ENCODE measurements at places on chromosomes 2 and 18.

GRCh38 chr2:186059096-186059495, 320.5 kb downstream of the FSIP2 start:
- no peak for DNase-seq

- DNase-seq = no peak
Measured at GRCh38 chr2:227390468-227391256, 2.9 kb upstream of the SCYGR1 start.

DNA sequence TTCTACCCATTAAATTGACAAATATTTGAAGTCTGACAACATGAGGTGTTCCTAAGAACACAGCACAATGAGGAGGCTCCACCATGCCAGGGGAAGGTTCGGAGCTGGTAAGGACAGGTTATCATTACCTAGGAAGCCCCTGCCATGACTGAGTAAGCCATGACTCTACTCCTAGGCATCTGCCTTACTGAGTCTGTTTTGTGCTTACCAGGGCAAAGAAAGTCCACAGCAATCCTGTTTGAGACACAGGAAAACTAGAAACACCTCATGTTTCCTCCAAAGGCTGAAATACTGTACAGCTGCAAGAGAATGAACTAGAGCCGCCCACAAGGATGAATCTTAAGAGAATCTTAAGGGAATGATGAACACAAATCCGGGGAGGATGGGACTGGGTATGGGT, 11.6 kb downstream of the TGFBRAP1 start:
- no peak for DNase-seq

DNA sequence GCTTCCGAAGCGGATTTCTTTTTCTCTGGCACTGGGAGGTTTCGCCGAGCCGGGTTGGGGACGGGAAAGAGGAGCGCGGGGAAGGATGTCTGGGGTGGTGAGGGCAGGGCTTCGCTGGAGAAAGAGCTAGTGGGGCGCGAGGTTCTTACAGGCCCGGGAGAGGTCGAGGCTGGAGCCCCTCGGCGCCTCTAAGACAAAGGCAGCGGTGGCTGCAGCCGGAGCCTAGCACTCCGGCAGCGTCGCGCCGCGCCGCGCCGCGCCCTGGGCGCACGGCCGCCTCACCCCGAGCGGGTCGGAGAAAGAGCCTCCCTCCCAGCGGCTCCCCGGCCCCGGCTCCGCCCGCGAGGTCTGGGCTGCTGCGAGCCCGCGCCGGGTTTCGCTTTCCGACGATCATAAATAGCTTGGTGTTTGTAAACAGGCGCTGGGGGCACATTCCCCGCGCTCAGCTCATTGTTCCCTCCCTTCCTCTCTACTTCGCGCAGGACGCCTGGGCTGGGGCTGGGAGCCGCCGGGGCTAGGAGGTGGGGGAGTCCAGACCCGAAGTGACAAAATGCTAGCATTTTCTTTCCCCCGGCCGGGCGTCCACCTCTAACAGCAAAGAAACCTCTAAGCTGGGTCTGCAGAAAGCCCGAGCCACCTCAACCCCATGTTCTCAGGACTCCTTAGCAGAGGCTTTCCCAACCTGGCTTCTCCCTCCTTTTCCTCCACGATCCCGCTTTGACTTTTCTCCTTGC, 813 bp upstream of the MEIS1 start:
- no peak for DNase-seq

GRCh38 chr2:164427111-164427510, 194.2 kb downstream of the GRB14 start:
- DNase-seq = no peak

- no peak for DNase-seq
Measured at GRCh38 chr18:59915606-59916005, 15.8 kb downstream of the PMAIP1 start.

DNA sequence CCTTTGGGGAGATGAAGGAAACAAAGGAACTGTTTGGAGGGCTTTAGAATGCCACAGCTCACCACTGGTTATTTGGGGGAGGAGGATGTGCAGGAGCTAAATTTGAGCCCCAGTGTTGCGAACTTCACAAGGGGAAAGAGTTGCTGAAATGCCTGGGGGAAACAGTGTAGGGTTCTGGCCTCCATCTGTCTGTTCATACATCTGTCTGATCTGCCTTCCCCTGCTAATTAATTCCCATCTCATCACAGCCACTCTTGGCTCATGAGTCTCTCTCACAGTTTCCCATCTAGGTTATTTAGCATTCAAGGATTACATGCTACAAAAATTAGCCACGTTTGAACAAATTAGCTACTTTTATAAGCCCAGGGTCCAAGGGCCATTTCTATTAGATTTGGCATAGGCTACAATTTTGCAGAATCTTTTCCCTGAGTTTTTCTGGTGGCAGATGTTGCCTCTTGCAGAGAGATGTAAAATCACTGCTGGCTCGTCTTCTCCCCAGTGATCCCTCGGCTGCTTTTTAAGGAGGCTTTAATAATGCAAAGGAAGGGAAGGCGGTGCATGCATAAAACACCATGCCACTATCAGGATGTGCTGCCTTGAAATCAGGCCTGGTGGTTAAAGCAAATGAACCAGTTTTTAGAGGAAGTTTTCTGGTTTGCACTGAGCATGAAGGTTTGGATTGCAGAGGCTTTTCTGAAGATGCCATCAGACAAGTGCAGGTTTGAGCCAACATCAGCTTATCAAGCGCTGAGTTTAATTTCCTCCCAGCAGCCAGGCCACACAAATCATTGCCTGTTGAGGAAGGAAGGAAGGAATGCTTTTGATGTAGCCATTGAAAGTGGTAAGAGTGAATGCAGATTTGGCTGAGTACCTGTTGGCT, 35.0 kb downstream of the ADD2 start:
- no peak for DNase-seq

DNA sequence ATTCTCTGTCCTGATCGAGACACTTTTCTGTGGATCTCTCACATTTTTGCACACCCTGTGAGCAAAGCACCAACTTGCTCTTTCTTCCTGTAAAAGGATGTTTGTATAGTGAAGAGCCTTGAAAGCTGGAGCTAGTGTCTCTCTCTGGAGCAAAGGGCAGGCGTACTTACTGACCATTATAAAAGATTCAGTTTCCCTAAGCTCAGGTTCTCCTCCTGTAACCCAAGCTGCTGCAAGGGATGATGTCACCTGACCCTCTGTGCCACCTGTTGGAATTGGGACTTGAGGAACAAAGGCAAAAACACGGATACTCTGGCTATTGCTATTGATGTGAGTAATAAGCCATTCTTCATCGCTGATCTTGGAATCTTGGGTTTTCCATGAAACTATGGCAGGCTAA, 52.6 kb upstream of the NEMP2 start:
- no peak for DNase-seq

DNA sequence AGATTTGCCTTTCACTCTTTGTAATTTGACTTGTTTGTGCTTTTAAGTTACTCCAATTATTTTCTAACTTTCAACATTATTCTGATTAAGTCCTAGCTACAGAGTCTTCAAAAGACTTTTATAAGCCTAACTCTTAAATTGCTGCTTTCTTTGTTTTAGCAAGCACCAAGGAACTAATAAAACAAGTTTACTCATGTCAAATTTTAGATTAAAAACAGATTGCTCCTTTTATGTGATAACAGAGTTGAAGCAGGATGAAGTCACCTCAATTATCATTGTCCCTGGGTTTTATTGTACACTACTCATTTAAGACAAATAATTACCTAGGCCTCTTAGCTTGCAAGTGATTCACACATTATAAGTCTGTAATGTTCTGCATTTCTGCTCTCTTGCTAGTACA, 678.4 kb downstream of the ERBB4 start:
- no peak for DNase-seq

DNA sequence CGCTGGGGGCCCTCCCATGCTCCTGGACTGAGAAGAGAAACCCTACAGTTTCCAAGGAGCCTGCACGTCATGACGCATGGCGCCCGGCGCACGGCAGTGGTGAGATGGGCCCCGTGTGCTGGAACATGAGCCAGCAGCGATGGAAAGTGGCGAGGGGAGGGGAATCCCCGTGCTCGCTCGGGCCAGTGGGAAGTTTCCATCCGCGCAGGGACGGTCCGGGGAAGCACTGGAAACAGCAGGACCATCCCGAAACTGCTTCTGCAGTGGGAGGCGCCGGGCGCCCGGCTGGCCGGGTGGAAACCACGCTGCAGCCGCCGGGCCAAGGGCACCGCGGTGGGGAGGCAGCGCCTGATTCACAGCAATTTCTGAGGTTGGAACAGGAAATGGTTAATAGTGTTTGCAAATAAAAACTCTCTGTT, 4.9 kb upstream of the PDCD1 start:
- no peak for DNase-seq

- peak; percentile 0 for DNase-seq
Measured at GRCh38 chr18:65093346-65093745, 657.5 kb upstream of the CDH7 start.

GRCh38 chr2:134097740-134098139, 156.1 kb upstream of the MGAT5 start:
- no peak for DNase-seq

DNA sequence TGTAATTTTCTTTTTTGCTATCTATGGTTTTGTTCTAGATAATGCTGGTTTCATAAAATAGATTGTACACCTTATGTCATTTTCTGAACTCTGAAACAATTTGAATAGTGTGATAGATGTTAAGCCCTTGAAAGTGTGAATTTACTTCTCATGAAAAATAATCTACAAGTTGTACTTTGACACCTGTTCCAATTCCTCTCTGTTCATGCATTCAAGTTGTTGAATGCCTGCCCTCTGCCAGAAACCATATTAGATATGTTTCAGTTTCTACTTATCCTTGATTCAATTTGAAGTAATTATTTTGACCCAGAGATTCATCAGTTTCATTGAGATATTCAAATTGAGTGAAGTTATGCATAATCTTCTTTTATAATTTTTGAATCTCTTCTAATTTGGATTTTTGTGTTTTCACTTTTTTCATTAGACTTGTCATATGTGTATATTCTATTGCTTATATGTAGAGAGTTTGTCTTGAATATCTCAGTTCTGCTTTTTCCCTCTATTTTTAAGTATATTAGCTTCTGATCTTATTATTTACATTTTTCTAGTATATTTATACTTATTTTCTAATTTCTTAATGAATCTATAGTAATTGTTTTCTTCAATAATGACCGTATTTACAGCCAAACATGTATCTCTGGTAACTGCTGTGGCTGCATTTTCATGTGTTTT, 143.3 kb upstream of the TACR1 start:
- DNase-seq = no peak

GRCh38 chr18:58609536-58609993, 19.3 kb downstream of the ALPK2 start:
- no peak for DNase-seq

GRCh38 chr18:55779691-55780585, 191.9 kb upstream of the TCF4 start:
- DNase-seq = peak; percentile 69

GRCh38 chr2:191255756-191256312, 10.6 kb downstream of the MYO1B start:
- DNase-seq = no peak

- DNase-seq = no peak
Measured at GRCh38 chr2:175181877-175182308, 383 bp upstream of the ATP5MC3 start.

DNA sequence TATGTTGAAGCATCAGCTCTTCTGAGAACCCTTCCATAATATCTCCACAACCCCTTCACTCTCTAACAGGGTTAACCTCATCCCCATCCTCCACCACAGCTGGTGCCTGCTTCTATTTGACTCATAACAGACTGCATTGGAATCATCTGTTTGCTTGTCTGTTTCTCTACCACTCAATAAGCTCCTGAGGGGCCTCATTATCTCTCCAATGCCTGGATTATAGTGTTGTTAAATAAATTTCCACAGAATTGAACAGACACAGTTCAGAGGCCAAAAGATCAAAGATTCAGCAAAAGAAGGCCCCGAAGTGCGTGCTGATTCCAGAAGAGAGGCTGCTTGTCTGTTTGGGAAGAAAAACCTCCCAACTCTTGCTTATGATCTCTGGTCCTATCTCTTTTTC, 33.7 kb upstream of the FAM98A start:
- no peak for DNase-seq

- no peak for DNase-seq
Measured at GRCh38 chr2:182166406-182166805, 180.8 kb downstream of the PPP1R1C start.

DNA sequence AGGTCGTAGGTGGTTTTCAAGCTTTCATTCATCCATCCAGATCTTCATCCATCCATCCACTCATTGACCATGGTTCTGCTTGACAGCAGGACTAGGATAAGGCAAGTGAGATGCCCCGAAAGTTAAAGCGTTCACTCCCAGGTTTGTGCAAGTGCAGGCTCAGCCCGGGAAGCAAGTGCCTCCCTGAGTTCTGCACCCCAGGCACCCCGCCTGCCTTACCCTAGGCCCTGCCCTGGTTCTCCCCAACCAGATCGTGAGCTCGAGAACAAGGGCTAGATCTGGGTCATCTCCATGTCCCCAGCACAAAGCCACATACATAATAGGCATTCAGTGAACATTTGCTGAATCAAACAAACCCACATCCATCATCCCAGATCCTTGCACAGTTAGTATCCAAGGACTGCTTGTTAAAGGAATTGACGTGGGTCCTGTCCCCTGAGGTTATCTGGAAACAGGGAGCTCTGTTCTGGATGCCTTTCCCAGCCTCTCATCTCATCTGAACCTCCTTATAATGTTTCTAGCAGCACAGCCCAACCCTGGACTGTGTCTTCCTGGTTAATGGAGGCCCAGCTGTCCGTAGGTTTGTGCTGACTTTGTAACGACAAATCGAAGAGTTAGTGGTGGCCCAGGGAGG, 116.1 kb upstream of the GPC1 start:
- DNase-seq = no peak

GRCh38 chr2:118991554-118991953, 49.6 kb downstream of the MARCO start:
- no peak for DNase-seq

DNA sequence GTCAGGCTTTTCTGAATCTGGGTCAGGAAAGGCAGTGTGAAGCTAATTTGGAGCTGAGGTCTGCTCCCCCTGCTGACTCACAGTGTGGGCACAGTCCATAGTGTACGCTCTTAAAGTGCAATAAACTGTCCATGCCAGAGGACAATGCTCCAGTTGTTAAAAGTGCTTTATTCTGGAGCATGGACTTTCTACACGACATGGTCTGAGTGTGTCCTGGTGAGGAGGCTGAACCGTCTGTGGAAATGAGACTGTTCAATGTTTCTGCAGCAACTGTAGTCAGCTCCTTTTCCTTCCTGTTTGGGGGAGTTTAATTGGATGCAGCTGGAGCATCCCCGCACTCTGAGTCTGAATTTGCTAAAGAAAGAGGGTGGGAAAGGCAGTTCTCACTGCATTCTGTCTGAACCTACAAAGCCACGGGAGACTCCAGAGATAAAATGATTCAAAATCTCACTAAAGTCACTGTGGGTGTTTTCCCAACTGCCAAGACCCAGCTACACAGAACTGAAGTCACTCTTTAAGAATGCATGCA, 110.2 kb upstream of the TRIB2 start:
- DNase-seq = no peak

GRCh38 chr2:107811411-107811810, 15.3 kb upstream of the RGPD4 start:
- no peak for DNase-seq

- DNase-seq = no peak
Measured at GRCh38 chr2:190877436-190877835, 3.2 kb upstream of the GLS start.

GRCh38 chr18:24048261-24048660, 33.7 kb downstream of the TTC39C start:
- no peak for DNase-seq
